ENCODE measurements at places on chromosomes 12 and 14. TPM values are rescaled to one million over a fixed set of nuclear protein-coding genes. Genes with fewer than 3 reads are reported as not detected.

Gene STON2
- polyA plus RNA-seq = 13.1 TPM

Gene RPL10L
- 0.43 TPM for polyA plus RNA-seq

DNA sequence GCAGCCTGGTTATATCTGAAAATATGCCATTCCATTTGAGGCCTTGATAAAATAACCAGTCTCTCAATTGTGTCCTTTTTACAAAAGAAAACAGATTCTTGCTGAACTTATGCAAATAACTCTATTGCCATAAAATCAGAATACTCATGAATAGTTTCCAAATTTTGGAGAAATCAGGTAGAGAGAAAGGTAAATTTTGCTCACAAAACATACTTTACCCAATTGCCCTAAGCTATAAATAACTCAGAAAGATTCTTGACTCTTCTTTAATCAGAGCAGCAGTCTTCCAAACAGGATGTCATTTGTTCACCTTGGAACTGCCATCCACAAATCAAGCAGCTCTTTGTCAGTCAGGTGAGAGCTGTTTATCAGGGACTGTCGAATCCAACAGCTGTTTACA is 12.6 kb downstream of the ZNF26 start:
- no peak for DNase-seq

DNA sequence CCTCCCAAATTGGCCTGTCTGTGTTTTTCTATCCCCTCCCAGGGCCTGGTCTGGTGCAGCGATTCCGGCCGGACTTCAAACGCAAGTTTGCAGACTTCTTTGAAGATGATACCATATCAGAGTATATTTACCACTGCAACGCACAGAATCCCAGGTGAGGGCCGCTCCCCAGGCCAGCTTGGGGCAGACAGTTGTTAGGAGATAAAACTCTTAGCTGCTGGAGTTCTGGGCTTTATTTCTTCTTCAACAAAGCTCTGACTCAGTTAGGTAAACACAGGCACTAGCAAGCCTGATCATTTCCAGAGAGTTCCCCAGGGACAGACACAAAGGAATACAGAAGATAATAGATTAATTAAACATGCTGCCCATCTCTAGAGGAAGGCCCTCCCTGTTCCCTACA is 8.3 kb downstream of the ABHD4 start:
- DNase-seq = no peak

DNA sequence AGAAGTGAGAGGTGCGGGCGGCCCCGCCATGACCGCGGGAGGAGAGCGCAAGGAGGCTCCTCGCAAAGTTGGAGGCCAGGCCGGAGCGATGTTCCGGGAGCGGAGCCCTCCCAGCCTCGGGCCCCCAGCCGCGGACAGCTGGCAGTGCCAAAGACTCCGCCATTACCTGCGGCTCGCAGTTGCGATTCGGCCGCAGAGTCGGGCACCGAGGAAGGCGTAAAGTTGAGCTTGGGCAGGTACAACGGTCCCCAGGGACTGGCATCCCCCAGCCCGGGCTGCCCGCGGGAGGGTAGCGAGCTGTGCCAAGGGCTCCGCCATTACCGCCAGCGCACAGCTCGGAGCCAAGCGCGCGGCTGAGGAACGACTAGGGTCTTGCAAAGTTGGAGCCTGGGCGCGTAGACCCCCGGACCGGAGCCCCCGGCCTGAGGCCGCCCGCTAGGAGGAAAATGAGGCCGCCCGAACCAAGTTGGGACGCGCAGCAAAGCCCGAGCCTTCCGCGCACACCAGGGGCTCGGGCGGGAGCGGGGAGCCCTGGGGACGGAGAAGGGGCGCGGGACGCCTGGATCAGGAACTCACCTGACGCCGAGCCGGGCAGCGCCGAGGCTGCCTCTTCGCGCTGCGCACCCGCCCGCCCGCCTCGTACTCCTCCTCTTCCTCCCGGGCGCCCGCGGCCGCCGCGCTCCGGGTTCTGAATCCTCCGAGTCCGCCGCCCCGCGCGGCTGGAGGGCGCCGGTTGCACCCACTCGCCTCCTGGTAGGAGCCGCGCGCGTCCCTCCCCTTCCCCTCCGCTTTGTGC is 677 bp downstream of the NOS1 start:
- no peak for DNase-seq

GRCh38 chr14:89912667-89913211 is 41.8 kb downstream of the EFCAB11 start:
- peak; percentile 97 for DNase-seq

GRCh38 chr14:100293497-100294212 is 12.6 kb downstream of the SLC25A29 start:
- no peak for DNase-seq

- no peak for DNase-seq
These were observed 4.4 kb downstream of the TXNRD1 start for GRCh38 chr12:104219908-104220404.

GRCh38 chr12:81257947-81258551 is 180.2 kb downstream of the ACSS3 start:
- peak; percentile 78 for DNase-seq

GRCh38 chr14:46769292-46769691 is 117.7 kb upstream of the RPL10L start:
- DNase-seq = peak; percentile 1

DNA sequence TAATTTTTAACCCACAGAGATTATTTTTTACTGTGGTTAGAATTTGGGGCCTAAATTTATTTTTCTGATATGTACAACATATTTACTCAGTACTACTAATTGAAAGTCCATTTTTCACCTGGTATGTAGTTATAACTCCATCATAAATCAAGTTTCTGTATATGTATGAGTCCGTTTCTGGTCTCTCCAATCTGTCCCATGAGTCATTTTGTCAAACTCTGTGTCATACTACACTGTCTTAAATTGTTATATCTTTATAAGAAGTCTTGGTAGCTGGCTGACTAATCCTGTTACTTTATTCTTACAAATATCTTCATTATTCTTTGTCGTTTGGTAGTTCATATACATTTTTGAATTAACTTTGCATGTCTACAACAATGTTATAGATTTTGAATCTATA is 344.0 kb downstream of the PDZRN4 start:
- DNase-seq = no peak

Data from muscle of leg (tissue), 16 donors.